Glutamatergic neuron (in vitro differentiated cells): ENCODE measurements at places on chromosomes 4 and X.

DNA sequence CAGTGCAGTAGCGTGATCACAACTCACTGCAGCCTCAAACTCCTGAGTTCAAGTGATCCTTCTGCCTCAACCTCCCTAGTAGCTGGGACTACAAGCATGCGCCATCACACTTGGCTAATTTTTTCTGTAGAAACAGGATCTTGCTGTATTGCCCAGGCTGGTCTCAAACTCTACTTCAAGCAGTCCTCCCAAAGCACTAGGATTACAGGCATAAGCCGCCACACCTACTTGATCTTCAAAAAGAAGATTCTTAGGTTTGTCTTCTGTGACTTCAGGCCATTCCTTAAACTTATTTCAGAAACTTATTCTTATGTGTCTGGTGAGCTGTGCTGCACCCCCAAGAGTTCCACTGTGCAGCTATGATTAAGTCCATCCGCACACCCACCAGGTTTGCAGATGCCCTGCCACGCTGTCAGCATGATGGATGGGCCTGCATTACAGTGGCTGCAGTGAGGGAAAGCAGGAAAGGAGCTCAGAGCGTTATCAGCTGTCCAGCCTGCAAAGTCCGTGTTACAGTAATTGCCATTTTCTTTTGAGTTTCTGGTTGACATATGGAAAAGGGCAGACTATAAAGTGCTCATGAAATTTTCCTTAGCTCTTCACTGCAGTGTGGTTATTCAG lies 146.6 kb downstream of the AASDH start:
- no peaks in the 10 kb centered on the region for H3K4me1 ChIP-seq
- DNase-seq, result no peak
- no peaks in the 10 kb centered on the region for H3K36me3 ChIP-seq
- no peak overlapping the region for H3K27ac ChIP-seq
- no peak overlapping the region for H3K4me3 ChIP-seq

DNA sequence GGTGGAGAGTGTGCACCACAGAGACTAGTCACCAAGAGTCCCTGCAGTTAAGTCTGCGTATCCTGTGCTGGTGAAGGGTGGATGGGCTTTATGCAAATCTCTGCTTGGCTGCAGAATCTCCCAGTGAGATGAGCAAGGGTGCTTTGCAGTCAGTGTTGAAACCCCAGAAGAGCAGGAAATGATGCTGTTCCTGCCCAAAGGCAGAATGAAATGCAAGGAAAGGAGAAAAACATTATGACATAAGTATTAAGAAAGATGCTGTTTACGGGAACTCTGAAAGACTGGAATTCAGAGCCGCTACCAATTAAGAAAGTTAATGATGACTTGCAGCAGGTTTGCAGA lies 25.4 kb upstream of the ACSL1 start:
- no peaks in the 10 kb centered on the region for H3K27me3 ChIP-seq
- no peak overlapping the region for H3K27ac ChIP-seq
- no peaks in the 10 kb centered on the region for H3K36me3 ChIP-seq
- DNase-seq, result no peak
- no peak overlapping the region for H3K4me3 ChIP-seq
- no peaks in the 10 kb centered on the region for H3K4me1 ChIP-seq

DNA sequence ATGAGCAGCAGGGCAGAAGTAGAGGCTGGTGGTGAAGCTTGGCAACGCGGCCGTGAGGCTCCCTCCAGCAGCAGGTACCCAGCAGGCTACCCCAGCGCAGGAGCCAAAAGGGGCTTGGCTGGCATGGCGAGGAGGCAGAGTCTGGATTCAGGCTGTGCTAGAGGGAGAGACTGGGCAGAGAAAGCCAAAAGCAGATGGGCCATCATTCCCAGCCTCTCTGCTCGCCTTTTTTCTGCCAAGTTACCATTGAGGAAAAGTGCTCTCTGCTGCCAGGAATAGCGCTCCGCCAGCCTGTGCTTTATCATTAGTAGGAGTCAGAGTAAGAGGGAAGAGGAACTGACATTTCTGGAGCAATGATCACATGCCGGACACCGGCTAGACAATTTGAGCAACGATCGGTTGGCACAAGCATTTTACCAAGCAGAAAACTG lies 28.7 kb upstream of the MAP3K15 start:
- no peak overlapping the region for H3K4me3 ChIP-seq
- no peaks in the 10 kb centered on the region for H3K36me3 ChIP-seq
- peaks cover 2% of the 10 kb centered on the region for H3K27me3 ChIP-seq
- DNase-seq, result no peak
- H3K27ac ChIP-seq, result no peak overlapping the region

GRCh38 chr4:156949373-156949814 lies 22.2 kb downstream of the PDGFC start:
- no peaks in the 10 kb centered on the region for H3K27me3 ChIP-seq
- DNase-seq, result no peak
- peaks cover 11% of the 10 kb centered on the region for H3K4me1 ChIP-seq
- H3K4me3 ChIP-seq, result no peak overlapping the region
- no peaks in the 10 kb centered on the region for H3K36me3 ChIP-seq

- no peak for DNase-seq
- H3K4me3 ChIP-seq, result no peak overlapping the region
- peaks cover 4% of the 10 kb centered on the region for H3K36me3 ChIP-seq
- H3K4me1 ChIP-seq, result no peaks in the 10 kb centered on the region
These were observed 51.8 kb upstream of the CBLL2 start for GRCh38 chrX:22220941-22221340.

DNA sequence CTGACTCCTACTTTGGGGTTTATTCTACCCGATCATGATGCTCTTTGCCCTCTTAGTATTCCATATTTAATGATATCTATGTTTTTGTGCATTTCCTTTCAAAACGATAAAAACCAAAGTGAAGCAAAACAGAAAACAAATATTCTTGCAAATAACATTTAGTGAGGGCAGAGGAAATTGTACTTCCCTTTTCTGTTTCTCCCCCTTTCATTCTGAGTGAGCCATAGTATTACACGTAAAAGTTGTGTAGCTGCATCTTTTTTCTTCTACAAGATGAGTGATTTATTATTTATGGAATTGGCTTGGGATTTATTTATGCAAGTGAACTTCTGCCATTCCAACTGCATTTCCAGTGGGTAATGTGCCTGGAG lies 109.9 kb downstream of the AFF2 start:
- no peak for DNase-seq
- H3K4me1 ChIP-seq, result no peaks in the 10 kb centered on the region
- no peak overlapping the region for H3K27ac ChIP-seq
- no peaks in the 10 kb centered on the region for H3K36me3 ChIP-seq
- H3K27me3 ChIP-seq, result no peaks in the 10 kb centered on the region

DNA sequence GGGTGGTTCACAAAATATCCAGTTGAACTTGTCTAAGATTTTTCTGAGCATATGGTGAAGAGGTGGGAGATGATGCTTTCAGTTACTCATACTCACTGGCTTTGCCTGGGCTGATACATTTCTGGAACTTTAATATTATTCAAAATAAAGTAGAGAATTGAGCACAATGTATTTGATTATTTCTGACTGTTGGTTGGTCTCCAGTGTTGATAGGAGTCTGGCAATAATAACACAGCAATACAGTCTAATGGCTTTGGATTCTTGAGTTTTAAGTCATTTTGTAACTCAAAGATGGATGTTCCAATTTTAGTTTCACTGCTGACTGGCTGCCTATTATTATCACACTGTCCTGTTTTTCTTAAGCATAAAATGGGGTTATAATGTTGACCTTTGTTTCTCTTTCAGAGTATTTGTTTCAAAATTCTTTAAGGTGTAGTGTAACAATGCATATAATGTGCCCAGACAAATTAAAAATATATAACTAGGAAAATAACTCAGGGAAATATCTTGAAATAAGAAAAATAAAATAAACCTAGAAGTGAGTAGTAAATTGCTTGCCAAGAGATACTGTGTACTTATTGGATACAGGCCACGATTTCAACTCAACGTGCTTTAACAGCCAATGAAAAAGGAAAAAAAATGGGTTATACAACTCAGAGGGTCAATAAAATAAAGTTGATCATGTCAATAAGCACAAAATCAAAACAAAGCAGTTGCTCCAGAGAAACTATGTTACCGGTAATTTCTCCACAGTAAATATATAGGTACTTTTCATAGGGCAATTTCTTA lies 99.0 kb downstream of the ARSJ start:
- H3K36me3 ChIP-seq, result no peaks in the 10 kb centered on the region
- DNase-seq, result no peak
- H3K27me3 ChIP-seq, result no peaks in the 10 kb centered on the region
- no peak overlapping the region for H3K4me3 ChIP-seq

- peaks cover 8% of the 10 kb centered on the region for H3K27me3 ChIP-seq
- H3K27ac ChIP-seq, result peak overlapping the region; percentile 100
- DNase-seq, result peak; percentile 74
- peaks cover 60% of the 10 kb centered on the region for H3K4me1 ChIP-seq
- no peaks in the 10 kb centered on the region for H3K36me3 ChIP-seq
These were observed 84.5 kb upstream of the MAML3 start for GRCh38 chr4:140238351-140239056.

GRCh38 chr4:162582180-162582579 lies 418.4 kb upstream of the FSTL5 start:
- H3K27me3 ChIP-seq, result no peaks in the 10 kb centered on the region
- DNase-seq, result no peak
- H3K27ac ChIP-seq, result no peak overlapping the region
- H3K4me3 ChIP-seq, result no peak overlapping the region
- no peaks in the 10 kb centered on the region for H3K4me1 ChIP-seq
- no peaks in the 10 kb centered on the region for H3K36me3 ChIP-seq
